PC-9 (cell line): ENCODE measurements at places on chromosomes 4 and X.
A peak's percentile ranks its signal among the peaks of the same experiment; 100 is the strongest.

GRCh38 chr4:52358883-52359321 is 300.2 kb downstream of the USP46 start:
- no peak overlapping the region for H3K4me3 ChIP-seq
- no peak for DNase-seq
- no peaks in the 10 kb centered on the region for H3K36me3 ChIP-seq
- H3K27ac ChIP-seq = no peak overlapping the region
- no peaks in the 10 kb centered on the region for H3K4me1 ChIP-seq

DNA sequence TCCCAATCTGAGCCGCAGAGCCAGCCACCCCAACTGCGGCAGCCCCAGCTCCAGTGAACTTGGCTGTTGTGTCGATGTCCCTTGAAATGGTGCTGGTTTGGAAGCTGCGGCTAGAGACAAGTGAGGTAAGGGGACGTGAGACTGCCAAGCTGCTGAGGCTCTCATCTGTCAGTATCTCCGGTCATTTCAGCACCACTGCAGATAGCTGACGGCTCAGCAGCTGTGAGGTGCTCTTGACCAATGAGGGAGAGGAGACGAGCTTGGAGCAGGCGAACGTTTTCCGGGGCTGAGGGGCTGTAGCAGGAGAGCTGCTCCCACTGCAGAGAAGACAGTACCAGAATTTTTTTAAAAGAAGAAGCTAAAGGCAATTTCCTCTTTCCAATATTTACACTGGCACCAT is 175.5 kb upstream of the CASK start:
- no peaks in the 10 kb centered on the region for H3K36me3 ChIP-seq
- H3K27ac ChIP-seq = no peak overlapping the region
- H3K27me3 ChIP-seq = no peaks in the 10 kb centered on the region
- DNase-seq = no peak

GRCh38 chrX:38965888-38966287 is 164.6 kb downstream of the MID1IP1 start:
- H3K4me3 ChIP-seq = no peak overlapping the region
- no peaks in the 10 kb centered on the region for H3K27me3 ChIP-seq
- DNase-seq = no peak
- H3K27ac ChIP-seq = no peak overlapping the region

GRCh38 chrX:124421898-124422655 is 75.7 kb downstream of the SH2D1A start:
- DNase-seq = no peak
- H3K36me3 ChIP-seq = no peaks in the 10 kb centered on the region
- no peak overlapping the region for H3K27ac ChIP-seq
- no peaks in the 10 kb centered on the region for H3K27me3 ChIP-seq
- no peaks in the 10 kb centered on the region for H3K4me1 ChIP-seq

GRCh38 chr4:140343303-140343702 is 30.1 kb upstream of the SCOC start:
- no peaks in the 10 kb centered on the region for H3K27me3 ChIP-seq
- peak; percentile 59 for DNase-seq
- H3K36me3 ChIP-seq = no peaks in the 10 kb centered on the region
- no peaks in the 10 kb centered on the region; the same call in 1 of the 2 replicates for H3K4me1 ChIP-seq
- H3K4me3 ChIP-seq = no peak overlapping the region

DNA sequence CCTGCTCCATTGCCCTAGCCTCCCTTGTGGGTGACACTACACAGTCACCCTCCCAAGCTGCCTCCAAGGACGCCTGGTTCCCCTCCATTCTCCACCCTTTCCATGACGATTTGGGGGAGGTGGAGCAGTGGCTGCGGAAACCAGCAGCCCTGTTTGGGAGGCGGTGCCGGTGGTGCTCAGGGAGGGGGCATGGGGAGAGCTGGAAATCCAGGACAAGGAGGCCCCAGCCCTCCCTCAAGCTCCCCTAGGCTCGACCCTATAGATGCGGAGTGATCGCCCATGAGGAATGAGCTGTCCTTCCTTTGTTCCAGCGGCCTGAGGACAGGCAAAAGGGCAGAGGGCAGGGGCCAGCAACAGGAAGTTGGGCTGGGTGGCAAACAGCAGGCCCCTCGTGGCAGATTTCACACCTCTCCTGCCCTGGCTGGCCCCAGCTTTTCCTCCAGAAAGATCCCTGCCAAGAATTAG is 3.6 kb upstream of the RENBP start:
- H3K4me1 ChIP-seq = no peaks in the 10 kb centered on the region
- no peak for DNase-seq
- H3K4me3 ChIP-seq = no peak overlapping the region
- no peak overlapping the region for H3K27ac ChIP-seq
- H3K36me3 ChIP-seq = no peaks in the 10 kb centered on the region

GRCh38 chr4:76677571-76678326 is 220.2 kb downstream of the SOWAHB start:
- H3K27me3 ChIP-seq = no peaks in the 10 kb centered on the region
- H3K4me1 ChIP-seq = 0 out of 2 replicates have a peak, but pooled peaks cover 5% of the 10 kb centered on the region
- H3K4me3 ChIP-seq = no peak overlapping the region

GRCh38 chr4:99022566-99022965 is 27.0 kb downstream of the METAP1 start:
- H3K4me3 ChIP-seq = no peak overlapping the region
- no peak for DNase-seq
- no peaks in the 10 kb centered on the region for H3K36me3 ChIP-seq
- no peaks in the 10 kb centered on the region for H3K27me3 ChIP-seq
- H3K4me1 ChIP-seq = no peaks in the 10 kb centered on the region

DNA sequence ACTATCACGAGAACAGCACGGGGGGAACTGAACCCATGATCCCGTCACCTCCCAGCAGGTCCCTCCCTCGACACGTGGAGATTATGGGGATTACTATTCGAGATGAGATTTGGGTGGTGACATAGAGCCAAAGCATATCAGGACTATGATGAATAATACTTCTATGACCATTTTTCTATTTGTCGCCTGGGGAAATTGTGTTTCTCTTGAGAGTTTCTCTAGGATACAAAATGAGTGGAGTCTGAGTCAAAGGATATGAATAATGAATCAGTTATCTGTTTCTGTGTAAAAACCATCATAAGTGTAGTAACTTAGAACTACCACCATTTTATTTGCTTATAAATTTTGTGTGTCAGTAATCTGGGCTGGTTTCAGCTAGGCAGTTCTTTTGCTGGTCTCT is 533.0 kb upstream of the ARX start:
- no peaks in the 10 kb centered on the region for H3K4me1 ChIP-seq
- no peaks in the 10 kb centered on the region for H3K36me3 ChIP-seq
- no peak overlapping the region for H3K27ac ChIP-seq
- H3K4me3 ChIP-seq = no peak overlapping the region
- no peak for DNase-seq

- no peaks in the 10 kb centered on the region for H3K27me3 ChIP-seq
- no peak overlapping the region for H3K27ac ChIP-seq
- no peak for DNase-seq
- H3K36me3 ChIP-seq = no peaks in the 10 kb centered on the region
- H3K4me3 ChIP-seq = no peak overlapping the region
Measured at GRCh38 chrX:270848-271367, 10.3 kb upstream of the PLCXD1 start.

- H3K27ac ChIP-seq = no peak overlapping the region
- H3K36me3 ChIP-seq = no peaks in the 10 kb centered on the region
- no peaks in the 10 kb centered on the region for H3K27me3 ChIP-seq
- H3K4me3 ChIP-seq = no peak overlapping the region
Measured at GRCh38 chr4:152075253-152075928, 314.6 kb upstream of the GATB start.

- 0 out of 2 replicates have a peak, but pooled peaks cover 9% of the 10 kb centered on the region for H3K4me1 ChIP-seq
- H3K36me3 ChIP-seq = no peaks in the 10 kb centered on the region
- no peak for DNase-seq
- H3K27ac ChIP-seq = no peak overlapping the region
Measured at GRCh38 chr4:156545003-156545785, 426.4 kb downstream of the PDGFC start.

GRCh38 chr4:6121941-6122340 is 78.4 kb downstream of the JAKMIP1 start:
- H3K27me3 ChIP-seq = peaks cover 57% of the 10 kb centered on the region
- H3K4me1 ChIP-seq = no peaks in the 10 kb centered on the region
- no peak overlapping the region for H3K4me3 ChIP-seq
- H3K36me3 ChIP-seq = no peaks in the 10 kb centered on the region

- no peak for DNase-seq
- H3K4me1 ChIP-seq = no peaks in the 10 kb centered on the region
- no peaks in the 10 kb centered on the region for H3K27me3 ChIP-seq
- no peak overlapping the region for H3K4me3 ChIP-seq
- H3K27ac ChIP-seq = no peak overlapping the region
Measured at GRCh38 chr4:23235628-23236390, 543.1 kb downstream of the GBA3 start.

- no peaks in the 10 kb centered on the region for H3K4me1 ChIP-seq
- H3K4me3 ChIP-seq = no peak overlapping the region
- DNase-seq = no peak
- no peaks in the 10 kb centered on the region for H3K36me3 ChIP-seq
- H3K27me3 ChIP-seq = no peaks in the 10 kb centered on the region
- H3K27ac ChIP-seq = no peak overlapping the region
Measured at GRCh38 chr4:44231006-44231405, 217.6 kb downstream of the KCTD8 start.

GRCh38 chr4:113760094-113760794 is 1.3 kb downstream of the CAMK2D start:
- no peak overlapping the region for H3K27ac ChIP-seq
- H3K27me3 ChIP-seq = no peaks in the 10 kb centered on the region
- no peak for DNase-seq
- peak overlapping the region; percentile 71 for H3K4me3 ChIP-seq

GRCh38 chrX:24782011-24782410 is 88.3 kb downstream of the POLA1 start:
- no peak overlapping the region for H3K4me3 ChIP-seq
- no peaks in the 10 kb centered on the region for H3K36me3 ChIP-seq
- H3K27me3 ChIP-seq = no peaks in the 10 kb centered on the region
- no peaks in the 10 kb centered on the region for H3K4me1 ChIP-seq

GRCh38 chrX:2526390-2526789 is 25.6 kb upstream of the DHRSX start:
- H3K4me3 ChIP-seq = no peak overlapping the region
- H3K27ac ChIP-seq = no peak overlapping the region
- no peaks in the 10 kb centered on the region for H3K4me1 ChIP-seq

GRCh38 chr4:147831551-147832171 is 99.8 kb downstream of the ARHGAP10 start:
- DNase-seq = peak; percentile 70
- 0 out of 2 replicates have a peak overlapping the region, but pooled peaks have one; percentile 28 for H3K4me3 ChIP-seq
- H3K4me1 ChIP-seq = peaks cover 42% of the 10 kb centered on the region
- H3K27me3 ChIP-seq = no peaks in the 10 kb centered on the region

DNA sequence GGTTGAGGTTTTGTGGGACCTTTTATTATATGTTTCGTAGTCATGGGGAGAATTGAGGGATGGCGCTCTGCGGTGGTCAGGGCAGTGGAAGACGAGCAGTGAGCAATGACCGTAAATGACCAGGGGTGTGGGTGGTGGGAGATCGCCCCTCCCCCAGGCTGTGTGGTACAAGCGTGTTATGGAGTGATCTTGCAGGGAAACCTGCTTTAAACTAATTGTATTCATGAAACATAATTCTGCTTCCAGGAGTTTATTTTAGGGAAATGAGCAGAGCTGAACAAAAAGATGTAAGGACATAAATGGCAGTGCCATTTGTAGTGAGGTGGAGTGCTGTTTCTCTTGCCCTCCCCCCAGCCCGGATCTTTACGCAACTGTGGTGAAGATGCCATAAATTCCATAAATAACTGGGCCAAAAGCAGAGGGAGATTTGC is 20.2 kb downstream of the GYG2 start:
- peaks cover 28% of the 10 kb centered on the region for H3K4me1 ChIP-seq
- DNase-seq = no peak
- no peak overlapping the region for H3K4me3 ChIP-seq
- H3K27ac ChIP-seq = 0 out of 2 replicates have a peak overlapping the region, but pooled peaks have one; percentile 27

GRCh38 chr4:169984173-169984572 is 42.0 kb downstream of the MFAP3L start:
- DNase-seq = no peak
- H3K27ac ChIP-seq = no peak overlapping the region
- no peaks in the 10 kb centered on the region for H3K27me3 ChIP-seq
- no peaks in the 10 kb centered on the region for H3K36me3 ChIP-seq

GRCh38 chr4:85870298-85871083 is 395.5 kb downstream of the ARHGAP24 start:
- H3K4me3 ChIP-seq = no peak overlapping the region
- H3K4me1 ChIP-seq = no peaks in the 10 kb centered on the region
- H3K27me3 ChIP-seq = no peaks in the 10 kb centered on the region
- no peak overlapping the region for H3K27ac ChIP-seq
- DNase-seq = no peak
- H3K36me3 ChIP-seq = no peaks in the 10 kb centered on the region

- H3K4me1 ChIP-seq = no peaks in the 10 kb centered on the region
- no peaks in the 10 kb centered on the region for H3K27me3 ChIP-seq
- H3K27ac ChIP-seq = no peak overlapping the region
- no peak for DNase-seq
- no peak overlapping the region for H3K4me3 ChIP-seq
Measured at GRCh38 chr4:30667919-30668318, 52.2 kb upstream of the PCDH7 start.

DNA sequence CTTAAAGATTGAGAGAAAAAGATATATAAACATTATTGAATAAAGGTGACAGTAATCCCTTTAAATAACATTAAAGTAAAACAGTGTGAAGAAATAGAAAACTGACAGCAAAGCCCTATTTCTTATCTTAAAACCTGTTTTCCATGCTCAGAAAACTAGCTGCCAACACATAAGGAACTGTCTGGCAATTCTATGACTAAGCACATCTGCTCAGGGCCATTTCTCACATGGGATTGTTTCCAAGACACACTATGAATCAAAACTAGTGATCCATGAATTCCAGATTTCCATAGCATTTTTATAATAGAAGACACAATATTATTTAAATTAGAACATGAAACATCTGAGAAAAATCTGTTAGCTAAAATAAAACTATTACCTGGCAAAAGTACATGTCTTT is 113.4 kb downstream of the SCLT1 start:
- DNase-seq = peak; percentile 47
- no peaks in the 10 kb centered on the region for H3K36me3 ChIP-seq
- H3K27me3 ChIP-seq = no peaks in the 10 kb centered on the region

- no peak overlapping the region for H3K4me3 ChIP-seq
- DNase-seq = no peak
- peaks cover 95% of the 10 kb centered on the region for H3K27me3 ChIP-seq
- H3K36me3 ChIP-seq = no peaks in the 10 kb centered on the region
- H3K27ac ChIP-seq = no peak overlapping the region
Measured at GRCh38 chr4:3651267-3651845, 114.8 kb upstream of the ADRA2C start.

DNA sequence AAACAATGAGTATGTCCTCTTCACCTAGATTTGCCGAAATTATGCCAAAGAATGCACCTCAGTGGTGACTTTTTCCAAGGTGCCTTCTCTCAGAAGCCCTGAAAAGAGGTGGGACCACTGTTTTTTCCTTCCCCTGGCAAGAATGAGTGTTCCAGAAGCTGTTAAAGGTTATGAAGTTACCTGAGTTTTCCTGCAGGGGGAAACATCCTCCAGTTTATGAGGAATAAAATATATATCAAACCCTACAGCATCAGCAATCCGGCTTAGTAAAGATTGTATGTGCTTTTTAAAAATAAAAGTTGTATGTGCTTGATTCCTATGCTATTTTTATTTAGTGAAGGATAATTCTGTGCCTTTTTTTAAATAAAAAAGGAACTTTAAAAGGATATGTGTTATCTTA is 73.3 kb downstream of the RBM46 start:
- no peaks in the 10 kb centered on the region for H3K27me3 ChIP-seq
- H3K36me3 ChIP-seq = no peaks in the 10 kb centered on the region
- DNase-seq = no peak
- H3K27ac ChIP-seq = no peak overlapping the region
- no peaks in the 10 kb centered on the region for H3K4me1 ChIP-seq

GRCh38 chr4:7384003-7384928 is 50.5 kb downstream of the PSAPL1 start:
- no peaks in the 10 kb centered on the region for H3K36me3 ChIP-seq
- no peak overlapping the region for H3K27ac ChIP-seq
- H3K4me3 ChIP-seq = no peak overlapping the region
- DNase-seq = no peak
- H3K4me1 ChIP-seq = no peaks in the 10 kb centered on the region
